Neuronal stem cell (in vitro differentiated cells): ENCODE measurements at places on chromosomes 1 and 21.
A peak's percentile ranks its signal among the peaks of the same experiment; 100 is the strongest.

DNA sequence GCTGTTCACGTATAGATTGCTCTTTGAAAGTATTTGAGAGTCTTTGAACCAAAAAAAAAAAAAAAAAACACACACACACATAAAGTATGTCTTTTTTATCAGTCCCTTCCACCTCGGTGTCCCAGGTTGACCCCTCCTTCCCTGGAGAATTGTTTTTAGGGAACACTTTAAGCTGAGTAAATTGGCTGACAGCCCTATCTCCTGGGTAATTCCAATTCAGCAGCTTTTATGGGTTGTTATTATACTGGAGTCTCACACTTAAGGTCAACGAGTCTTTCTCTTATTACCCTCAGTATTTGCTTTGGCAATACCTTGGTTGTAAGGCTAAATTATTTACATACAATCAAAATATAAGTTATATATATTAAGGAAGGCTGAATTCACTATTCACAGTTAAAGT is 69.4 kb downstream of the SLC30A10 start:
- H3K27me3 ChIP-seq = no peaks in the 10 kb centered on the region
- no peaks in the 10 kb centered on the region for H3K36me3 ChIP-seq
- DNase-seq = no peak
- no peak overlapping the region for H3K4me3 ChIP-seq

DNA sequence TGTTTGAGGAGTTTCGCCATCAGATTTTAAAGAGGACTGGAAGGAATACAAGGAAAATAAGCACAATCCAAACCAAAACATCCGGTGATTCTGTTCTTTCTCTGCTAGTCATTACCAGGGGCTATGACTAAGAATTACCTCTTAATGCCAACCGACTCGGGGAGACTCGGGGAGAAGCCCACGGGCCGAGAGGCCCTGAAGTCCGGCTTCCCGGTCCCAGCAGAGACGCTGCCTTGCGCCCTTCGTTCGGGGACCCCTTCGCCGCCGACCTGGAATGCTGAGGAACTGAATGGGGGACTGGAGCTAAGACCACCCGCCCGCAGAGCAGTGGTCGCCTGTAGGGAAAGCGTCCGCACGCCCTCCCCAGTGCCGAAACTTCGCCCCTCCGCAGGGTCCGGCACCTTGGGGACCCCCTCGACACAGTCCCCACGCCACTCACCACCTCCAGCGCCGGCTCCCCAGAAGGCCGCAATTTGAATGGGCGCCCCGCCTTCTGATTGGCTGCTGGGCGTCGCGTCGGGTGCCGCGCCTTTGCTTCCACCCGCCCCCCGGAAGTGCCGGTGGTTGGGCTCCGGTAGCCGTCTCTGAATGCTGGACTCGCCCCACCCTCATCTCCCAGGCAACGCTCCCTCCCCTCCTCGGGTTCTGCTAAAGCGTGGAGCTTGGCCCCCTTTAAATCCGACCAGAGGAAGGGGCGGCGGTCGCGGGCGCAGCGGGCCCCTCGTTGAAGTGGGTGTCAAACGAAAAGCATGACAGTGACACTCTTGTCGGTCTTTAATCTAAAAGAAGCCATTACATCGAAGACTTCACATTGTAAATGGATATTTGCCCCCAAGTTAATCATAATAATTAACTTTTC is at the start of gene KIF14:
Gene KIF14 (minus strand): TSS at position 479 of the 859 bp plus-strand sequence. CDS start 2,028 bp downstream, outside the sequence.
- DNase-seq = peak; percentile 88
- no peaks in the 10 kb centered on the region for H3K27me3 ChIP-seq
- H3K27ac ChIP-seq = no peak within 1 kb of the TSS
- no peaks in the 10 kb centered on the region for H3K4me1 ChIP-seq
- H3K4me3 ChIP-seq = peak within 1 kb of the TSS; percentile 95

DNA sequence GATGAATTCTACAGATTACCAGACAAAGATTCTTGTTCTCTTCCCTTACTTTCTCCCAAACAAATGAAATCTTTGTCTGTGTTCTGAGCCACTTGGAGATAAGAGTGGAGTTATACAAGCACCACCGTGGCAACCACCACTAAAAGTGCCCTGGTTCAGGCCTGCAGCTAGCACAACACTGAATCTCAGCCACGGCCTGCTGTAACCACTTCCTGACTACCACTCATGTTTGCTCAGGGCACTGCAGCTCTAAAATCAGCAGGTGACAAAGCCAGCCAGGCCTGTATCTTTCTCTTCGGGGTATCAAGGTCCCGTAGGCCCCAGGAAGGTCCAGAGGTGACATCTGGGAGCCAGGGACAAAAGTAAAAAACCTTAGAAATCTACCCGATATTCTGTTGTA is 3.2 kb upstream of the OR2T6 start:
- no peaks in the 10 kb centered on the region for H3K4me1 ChIP-seq
- H3K27ac ChIP-seq = no peak overlapping the region
- no peaks in the 10 kb centered on the region for H3K36me3 ChIP-seq
- no peaks in the 10 kb centered on the region for H3K27me3 ChIP-seq
- no peak overlapping the region for H3K4me3 ChIP-seq
- no peak for DNase-seq

GRCh38 chr1:33188572-33189275 is 6.9 kb upstream of the TRIM62 start:
- DNase-seq = no peak
- H3K27me3 ChIP-seq = no peaks in the 10 kb centered on the region
- no peaks in the 10 kb centered on the region for H3K36me3 ChIP-seq
- H3K27ac ChIP-seq = no peak overlapping the region
- H3K4me3 ChIP-seq = no peak overlapping the region

GRCh38 chr1:24553931-24554330 is 2.0 kb upstream of the NCMAP start:
- H3K27ac ChIP-seq = no peak overlapping the region
- H3K4me1 ChIP-seq = peaks cover 3% of the 10 kb centered on the region
- peaks cover 50% of the 10 kb centered on the region for H3K27me3 ChIP-seq

DNA sequence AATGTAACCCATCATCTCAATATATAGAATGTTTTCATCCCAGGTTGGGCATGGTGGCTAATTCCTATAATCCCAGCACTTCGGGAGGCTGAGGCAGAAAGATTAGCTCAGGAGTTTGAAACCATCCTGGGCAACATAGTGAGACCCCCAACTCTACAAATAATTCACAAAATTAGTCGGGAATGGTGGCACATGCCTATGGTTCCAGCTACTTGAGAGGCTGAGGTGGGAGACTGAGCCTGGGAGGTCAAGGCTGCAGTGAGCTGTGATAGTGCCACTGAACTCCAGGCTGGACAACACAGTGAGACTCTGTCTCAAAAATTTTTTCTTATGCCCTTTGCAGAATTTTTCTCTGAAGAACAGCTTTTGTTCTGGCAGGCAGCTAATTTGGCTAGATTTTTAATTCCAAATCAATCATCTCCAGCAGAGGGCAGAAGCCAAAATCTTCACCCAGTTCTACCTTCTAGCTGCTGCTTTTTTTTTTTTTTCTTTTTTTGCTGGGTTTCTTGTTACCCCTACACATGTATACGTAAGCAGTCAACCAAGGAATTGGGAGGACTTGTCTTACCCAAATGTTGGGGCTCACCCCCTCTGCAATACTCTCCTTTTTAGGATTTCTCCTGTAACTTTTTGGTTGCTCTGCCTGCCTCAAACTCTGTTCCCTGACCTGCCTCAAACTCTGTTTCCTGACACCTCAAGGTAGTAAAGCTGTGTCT is 2.7 kb upstream of the RAD54L start:
- H3K27ac ChIP-seq = no peak overlapping the region
- no peaks in the 10 kb centered on the region for H3K27me3 ChIP-seq
- H3K4me3 ChIP-seq = no peak overlapping the region
- H3K36me3 ChIP-seq = peaks cover 12% of the 10 kb centered on the region
- no peak for DNase-seq

DNA sequence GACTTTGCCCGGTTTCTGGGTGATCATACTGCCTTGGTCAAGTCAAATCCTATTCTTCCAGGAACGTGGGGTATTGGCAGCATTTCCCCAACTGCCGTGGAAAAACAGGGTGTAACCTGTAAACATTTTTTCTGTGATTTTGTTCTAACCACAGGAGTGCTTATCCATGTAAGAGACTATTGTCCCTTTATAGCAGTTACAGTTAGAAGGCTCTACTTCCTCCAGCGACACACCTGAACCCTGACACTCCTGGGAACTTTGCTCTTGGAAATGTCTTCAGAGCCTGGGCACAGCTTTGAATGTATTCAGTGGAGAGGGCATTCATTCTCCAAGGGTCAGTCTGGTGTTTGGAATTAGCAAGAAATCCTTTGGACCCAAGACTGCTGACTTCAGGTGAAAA is 26.4 kb upstream of the ARHGEF10L start:
- no peaks in the 10 kb centered on the region for H3K27me3 ChIP-seq
- no peak for DNase-seq
- peaks cover 12% of the 10 kb centered on the region for H3K4me1 ChIP-seq
- no peak overlapping the region for H3K27ac ChIP-seq
- H3K36me3 ChIP-seq = no peaks in the 10 kb centered on the region

DNA sequence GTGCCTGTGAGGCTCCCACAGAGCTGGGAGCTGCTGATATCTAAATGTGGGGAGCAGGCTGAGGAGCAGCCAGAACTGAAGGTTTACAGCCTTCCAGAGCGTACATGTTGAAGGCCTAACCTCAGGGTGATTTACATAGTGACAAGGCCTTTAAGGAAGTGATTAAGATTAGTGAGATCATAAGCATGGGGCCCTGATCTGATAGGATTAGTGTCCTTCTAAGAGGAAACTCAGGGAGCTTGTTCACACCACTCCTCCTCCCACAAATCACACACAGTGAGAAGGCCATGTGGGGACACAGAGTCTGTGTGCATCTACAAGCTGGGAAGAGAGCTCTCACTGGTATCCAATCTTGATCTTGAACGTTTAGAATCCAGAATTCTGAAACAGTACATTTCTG is 92.3 kb upstream of the NBPF6 start:
- H3K4me1 ChIP-seq = no peaks in the 10 kb centered on the region
- no peaks in the 10 kb centered on the region for H3K36me3 ChIP-seq
- no peak overlapping the region for H3K27ac ChIP-seq
- no peak overlapping the region for H3K4me3 ChIP-seq
- no peak for DNase-seq

DNA sequence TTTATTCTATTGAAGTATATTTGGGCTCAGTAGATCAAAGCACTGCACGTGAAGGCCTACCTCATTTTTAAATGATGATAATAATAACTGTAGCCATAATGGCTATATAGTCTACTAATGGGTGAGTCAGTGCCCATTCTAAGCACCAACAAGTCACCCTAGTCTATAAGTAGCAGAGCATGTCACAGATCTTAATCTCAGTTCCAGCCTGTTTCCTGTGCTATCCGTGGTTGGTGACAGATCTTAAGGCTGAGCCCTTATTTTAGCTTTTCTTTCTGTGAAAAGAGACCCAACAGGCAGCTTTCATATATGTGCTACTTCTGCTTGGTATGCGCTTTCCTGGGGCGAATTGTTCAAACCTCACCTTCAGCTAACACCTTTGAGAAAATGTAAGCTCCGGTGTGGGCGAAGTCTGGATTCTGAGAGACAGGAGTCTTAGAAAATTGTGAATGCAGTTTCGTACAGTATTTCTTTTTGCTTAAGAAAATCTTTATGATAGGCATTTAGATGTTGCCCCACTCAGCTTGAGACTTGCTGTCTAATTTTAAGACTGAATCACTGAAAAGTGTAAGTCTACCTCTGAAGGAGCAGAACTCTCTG is 59.6 kb downstream of the FMN2 start:
- H3K4me1 ChIP-seq = no peaks in the 10 kb centered on the region
- no peak overlapping the region for H3K4me3 ChIP-seq
- no peaks in the 10 kb centered on the region for H3K36me3 ChIP-seq
- DNase-seq = no peak
- no peak overlapping the region for H3K27ac ChIP-seq

DNA sequence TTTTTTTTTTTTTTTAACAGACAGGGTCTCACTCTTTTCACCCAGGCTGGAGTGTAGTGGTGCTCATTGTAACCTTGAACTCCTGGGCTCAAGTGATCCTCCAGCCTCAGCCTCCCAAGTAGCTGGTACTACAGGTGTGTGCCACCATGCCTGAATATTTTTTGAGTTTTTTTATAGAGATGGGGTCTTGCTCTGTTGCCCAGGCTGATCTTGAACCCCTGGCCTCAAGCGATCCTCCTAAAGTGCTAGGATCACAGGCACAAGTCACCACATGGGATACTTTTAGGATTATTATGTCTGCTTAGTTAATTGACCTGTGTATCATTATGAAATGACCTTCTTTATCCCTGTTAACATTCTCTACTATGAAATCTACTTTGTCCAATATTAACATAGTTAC is 38.0 kb downstream of the RASSF5 start:
- DNase-seq = no peak
- no peak overlapping the region for H3K4me3 ChIP-seq
- no peaks in the 10 kb centered on the region for H3K36me3 ChIP-seq
- peaks cover 21% of the 10 kb centered on the region for H3K27me3 ChIP-seq
- no peak overlapping the region for H3K27ac ChIP-seq

GRCh38 chr1:68890736-68891135 is 393.9 kb upstream of the DEPDC1 start:
- no peaks in the 10 kb centered on the region for H3K36me3 ChIP-seq
- H3K27ac ChIP-seq = no peak overlapping the region
- H3K4me3 ChIP-seq = no peak overlapping the region
- no peaks in the 10 kb centered on the region for H3K4me1 ChIP-seq

GRCh38 chr1:33018112-33018511 is 18.6 kb downstream of the AK2 start:
- peaks cover 87% of the 10 kb centered on the region for H3K36me3 ChIP-seq
- H3K4me3 ChIP-seq = no peak overlapping the region
- H3K4me1 ChIP-seq = no peaks in the 10 kb centered on the region

DNA sequence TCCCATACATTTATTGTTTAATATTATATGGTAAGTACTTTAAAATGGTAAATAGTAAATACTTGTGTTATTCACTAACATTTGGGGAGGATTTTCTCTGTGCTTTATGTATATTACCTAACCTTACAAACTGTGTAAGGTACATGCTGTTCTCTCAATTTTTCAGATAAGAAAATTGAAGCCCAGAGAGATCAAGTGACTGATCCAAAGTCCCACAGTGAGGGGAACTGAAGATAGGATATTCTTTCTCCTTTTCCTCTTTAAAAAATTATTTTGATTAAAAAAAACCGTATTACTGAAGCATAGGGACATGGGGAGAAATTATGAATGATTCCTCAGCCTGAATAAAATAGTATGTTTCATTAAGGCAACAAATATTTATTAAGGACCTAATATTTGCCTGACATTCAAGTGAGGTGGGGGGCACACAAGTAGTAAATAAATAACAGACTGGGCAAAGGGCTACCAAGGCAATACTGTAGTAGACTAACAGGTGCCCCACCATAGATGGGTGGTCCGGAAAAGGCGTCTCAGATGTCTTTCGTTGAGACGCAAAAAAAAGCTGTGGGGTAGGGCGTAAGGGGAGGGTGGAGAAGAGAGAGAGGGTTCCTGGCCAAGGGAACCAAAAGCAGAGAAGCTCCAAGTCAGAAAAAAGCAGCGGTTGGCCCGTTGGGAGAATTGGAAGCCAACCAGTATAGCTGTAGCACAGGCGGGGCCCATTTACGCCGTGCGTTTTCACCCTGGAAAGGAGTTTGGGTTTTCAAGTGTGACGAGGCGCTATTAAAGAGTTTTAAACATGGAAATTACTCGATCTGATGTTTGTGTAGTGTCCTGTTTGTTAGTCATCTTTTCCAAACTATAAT is 944 bp upstream of the AGO3 start:
- H3K27ac ChIP-seq = peak overlapping the region; percentile 89
- peaks cover 7% of the 10 kb centered on the region for H3K36me3 ChIP-seq
- peaks cover 2% of the 10 kb centered on the region for H3K4me1 ChIP-seq
- peak overlapping the region; percentile 68 for H3K4me3 ChIP-seq
